AG09309 (cell line): ENCODE measurements at places on chromosomes 3 and 15.

- peak; percentile 71 for DNase-seq
Measured at GRCh38 chr3:187291001-187291511, 481 bp downstream of the MASP1 start.

DNA sequence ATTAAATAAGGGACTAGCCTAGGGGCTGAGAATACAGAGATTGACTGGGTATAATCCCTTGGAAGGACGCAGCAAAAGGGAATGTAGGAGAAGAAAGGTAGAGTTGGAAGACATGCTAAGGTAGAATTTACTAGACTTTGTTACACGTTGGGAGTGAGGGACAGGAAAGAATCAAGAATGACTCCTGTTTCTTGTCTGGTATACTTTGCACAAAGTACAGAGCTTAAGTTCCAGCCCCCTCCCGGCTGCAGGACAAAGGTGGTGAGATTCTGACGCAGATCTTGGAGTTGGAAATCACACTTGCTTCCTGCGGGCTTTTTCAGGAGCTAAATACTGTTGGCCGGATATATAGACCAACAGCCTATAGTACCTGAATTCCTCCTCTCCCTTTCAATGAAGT is 895 bp downstream of the HYKK start:
- DNase-seq, result no peak

DNA sequence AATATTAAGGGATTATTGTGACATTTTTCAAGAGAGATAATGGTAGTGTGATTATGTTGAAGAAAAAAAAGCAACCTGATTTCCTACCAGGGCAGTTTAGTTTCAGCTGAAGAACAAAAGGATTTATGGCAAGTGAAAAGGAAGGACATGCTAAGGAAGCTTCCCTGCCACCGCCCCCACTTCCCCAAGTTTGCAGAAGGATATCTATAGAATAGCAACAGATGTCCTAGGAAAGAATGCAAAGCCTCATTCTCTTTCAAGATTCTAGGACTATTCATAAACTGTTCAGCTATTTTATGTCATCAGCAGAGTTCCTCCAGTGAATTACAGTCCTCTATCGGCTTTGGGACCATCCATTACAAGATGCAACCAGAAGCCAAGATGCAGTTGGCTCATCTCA is 160.8 kb downstream of the SATB1 start:
- DNase-seq, result no peak

GRCh38 chr3:192858849-192859585 is 58.6 kb downstream of the MB21D2 start:
- no peak for DNase-seq

DNA sequence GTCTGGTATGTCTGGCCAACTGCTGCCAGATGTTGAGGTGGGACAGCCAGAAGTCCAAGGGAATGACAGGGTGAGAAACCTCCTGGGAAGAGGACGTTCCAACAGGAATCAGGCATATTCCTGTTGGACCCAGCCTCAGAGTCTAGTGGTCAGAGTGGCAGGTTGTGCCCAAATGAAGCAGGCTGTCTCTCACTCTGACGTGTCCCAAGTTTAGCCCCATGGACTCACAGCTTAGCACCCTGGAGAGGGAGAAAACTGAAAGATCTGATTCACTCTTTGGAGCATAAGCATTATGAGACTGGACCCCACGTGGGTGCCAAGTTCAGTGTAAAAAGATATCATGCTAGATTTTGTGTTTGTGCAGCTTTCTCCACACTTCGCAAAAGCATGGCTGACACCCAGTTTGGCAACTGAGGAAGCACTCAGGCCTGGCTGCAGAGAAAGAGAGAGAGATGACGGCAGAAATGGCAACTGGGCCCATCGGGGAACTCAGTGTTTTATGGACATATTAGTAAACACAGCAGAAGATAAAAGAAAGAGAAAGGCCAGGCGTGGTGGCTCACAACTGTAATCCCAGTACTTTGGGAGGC is 88.2 kb upstream of the LMCD1 start:
- DNase-seq, result no peak

DNA sequence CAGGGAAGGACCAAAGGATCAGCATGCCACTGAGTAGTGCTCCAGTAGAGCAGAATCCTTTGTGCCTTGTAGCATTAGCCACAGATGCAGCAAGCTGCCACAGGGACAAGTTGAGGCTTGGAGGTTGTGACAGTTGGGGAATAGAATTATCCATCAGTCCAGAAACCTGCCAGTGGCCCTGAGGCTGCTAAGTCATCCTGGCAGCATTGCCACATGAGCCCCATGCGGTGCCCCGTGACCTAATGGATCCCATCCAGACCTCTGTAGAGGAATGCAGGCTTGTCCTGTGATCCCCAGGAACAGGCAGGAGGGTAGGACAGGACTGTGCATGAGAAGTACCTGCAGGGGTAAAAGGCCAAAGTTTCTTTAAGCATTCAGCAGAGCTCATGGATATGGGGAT is 51.7 kb downstream of the BOC start:
- no peak for DNase-seq

GRCh38 chr3:63918321-63918720 is 6.1 kb upstream of the SCAANT1 start:
- no peak for DNase-seq

GRCh38 chr3:156443079-156443478 is 111.8 kb downstream of the SSR3 start:
- no peak for DNase-seq

DNA sequence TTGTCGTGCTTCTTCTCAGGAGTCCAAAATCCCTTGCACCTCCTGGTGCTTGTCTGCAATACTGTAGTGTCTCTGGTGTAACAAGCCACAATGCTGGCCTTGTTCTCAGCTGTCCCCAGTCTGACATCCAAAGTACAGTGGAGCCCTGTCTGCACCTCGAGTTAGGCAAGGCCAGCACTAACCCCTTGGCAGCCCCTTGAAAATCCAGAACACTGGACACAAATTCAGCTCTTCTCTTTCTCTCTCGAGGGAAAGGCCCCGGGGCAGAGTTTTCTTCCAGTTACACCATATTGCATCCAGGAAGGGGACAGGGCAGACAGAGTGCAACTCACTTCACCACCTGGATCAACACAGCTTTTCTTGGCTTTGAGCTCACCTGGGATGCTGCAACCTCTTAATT is 91.3 kb upstream of the ATP10A start:
- no peak for DNase-seq

DNA sequence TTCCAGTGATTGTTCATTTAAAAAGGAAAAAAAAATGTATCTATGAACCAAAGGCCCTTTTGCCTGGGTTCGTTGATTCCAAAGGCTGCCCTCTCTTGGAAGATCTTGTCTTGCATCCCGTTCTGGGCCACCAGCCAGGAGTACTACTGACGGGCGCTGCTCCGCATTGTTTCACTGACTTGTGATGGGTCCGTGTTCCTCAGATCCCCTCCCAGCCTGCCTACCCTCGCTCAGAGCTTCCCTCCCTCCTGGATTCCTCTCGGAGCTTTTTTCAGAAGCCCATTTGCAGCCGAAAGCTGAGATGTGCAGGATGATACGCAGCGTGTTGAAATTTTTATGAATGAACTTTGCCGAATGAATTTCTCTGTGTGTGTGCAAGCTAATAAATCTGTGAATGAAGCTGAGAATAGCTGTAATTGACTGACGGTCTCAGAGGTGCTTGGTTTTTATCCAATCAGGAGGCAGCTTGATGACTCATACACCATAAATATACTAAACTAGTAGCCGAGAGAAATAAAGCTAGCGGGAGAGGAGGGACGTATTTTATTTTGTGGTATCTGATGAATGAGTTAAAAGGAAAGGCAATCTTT is at the start of gene SHC4:
TSS of gene SHC4 (minus strand) at position 396 of the 590 bp plus-strand sequence. CDS start 904 bp downstream, outside the sequence.
- DNase-seq, result peak; percentile 51

DNA sequence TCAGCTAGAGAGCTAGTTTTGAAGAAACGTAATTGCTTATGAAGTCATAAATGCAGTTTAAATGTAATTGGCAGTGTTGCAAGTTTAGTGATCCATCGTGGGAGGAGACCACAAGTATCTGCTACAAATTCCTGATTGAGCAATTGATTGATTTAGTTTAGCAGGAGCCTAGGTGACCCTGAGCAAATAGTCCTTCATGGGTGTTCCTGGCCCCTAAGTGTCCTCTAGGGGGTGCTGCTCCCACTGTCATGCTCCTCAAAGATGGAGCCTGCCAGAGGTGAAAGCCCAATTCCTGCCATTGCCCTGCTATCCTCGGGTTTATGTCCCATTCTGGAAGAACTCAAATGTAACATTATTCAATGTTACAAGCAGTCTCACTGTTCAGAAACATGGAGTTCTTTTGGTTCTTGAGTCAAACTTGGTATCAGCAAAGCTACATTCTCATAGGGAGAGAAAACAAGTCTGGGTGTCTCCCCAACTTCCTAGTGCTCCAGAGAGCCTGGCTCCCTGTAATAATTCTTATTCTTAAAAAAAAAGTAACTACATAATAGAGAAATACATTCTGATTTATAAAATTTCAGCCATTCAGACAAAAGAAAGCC is 29.8 kb upstream of the SENP5 start:
- peak; percentile 20 for DNase-seq

GRCh38 chr15:60442763-60443162 is 36.2 kb downstream of the ICE2 start:
- DNase-seq, result peak; percentile 21
